T-helper 1 cell (primary cell): ENCODE measurements at places on chromosomes 13 and 19.

DNA sequence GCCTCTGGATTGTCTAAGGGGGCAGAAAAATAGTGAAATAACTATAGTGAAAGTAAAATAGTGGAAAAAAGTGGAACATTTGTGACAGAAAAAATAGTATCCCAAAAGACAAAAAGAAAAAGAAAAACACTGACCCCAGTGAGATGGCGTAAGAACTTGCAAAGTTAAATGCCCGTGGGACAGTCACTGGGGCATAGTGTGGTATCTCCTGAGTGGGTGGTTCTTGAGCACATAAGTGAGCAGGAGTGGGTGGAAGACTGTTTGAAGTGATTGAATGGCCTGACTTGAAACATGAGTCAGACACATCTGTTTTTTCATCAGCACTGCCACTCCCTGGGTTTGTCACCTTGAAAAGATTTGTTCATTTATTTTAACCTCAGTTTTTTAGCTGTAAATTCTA is 2.5 kb downstream of the ZNF430 start:
- DNase-seq, result peak; percentile 38

- no peak for DNase-seq
Measured at GRCh38 chr13:110442930-110443621, 118.4 kb downstream of the RAB20 start.

DNA sequence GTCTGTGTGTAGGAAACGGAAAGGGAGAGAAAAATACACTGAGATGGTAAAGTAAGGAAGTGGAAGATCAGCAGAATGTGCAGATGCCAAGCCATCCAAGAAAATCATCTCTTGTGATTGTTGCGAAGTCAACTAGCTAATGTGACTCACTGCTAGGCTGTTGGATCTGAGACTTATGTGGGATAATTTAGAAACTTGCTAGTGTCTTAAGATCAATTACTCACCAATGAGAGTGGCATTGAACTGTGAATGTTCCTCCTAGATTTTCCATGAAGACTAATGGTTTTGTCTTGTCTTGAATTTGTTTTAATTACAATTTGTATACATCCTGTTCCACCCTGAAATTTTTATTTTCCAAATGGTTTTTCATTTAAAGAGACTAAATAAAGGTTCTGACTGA is 771.6 kb downstream of the EFNB2 start:
- no peak for DNase-seq

DNA sequence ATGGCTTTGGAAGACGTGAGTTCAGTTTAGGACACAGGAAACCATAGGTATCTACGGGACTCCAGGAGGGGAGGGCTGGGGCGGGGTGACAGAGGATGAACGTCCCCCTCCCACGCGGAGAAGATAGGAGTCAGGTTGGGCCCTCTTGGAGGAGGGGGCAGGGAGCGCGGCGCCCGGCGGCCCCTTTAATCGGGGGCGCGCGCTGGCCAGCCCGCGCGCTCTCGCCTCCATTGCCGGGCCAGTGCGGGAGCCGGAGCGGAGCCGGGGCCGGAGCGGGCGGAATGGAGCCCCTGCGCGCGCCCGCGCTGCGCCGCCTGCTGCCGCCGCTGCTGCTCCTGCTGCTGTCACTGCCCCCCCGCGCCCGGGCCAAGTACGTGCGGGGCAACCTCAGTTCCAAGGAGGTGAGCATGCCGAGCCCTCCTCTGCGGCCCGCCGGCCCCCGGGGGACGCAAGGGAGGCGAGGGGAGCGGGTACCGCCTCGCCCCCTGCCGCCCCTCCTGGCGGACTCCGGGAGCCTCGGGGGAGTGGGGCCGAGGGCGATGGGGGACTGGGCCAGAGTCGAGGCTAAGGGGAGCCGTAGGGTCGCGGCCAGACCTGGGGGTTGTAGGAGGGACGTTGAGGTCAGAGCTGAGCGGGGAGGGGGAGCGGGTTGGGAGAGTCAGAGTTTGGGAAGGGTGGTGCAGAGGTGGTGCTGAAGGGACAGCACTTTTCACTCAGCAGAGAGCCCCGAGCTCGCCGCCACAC is at the start of gene TMEM145:
TSS of gene TMEM145 (plus strand) at position 214 of the 744 bp plus-strand sequence. CDS start at position 282, 68 bp downstream.
- no peak for DNase-seq

GRCh38 chr13:25192936-25193335 is 20.8 kb upstream of the AMER2 start:
- no peak for DNase-seq

- DNase-seq, result no peak
Measured at GRCh38 chr13:75170311-75170710, 311.7 kb downstream of the TBC1D4 start.

DNA sequence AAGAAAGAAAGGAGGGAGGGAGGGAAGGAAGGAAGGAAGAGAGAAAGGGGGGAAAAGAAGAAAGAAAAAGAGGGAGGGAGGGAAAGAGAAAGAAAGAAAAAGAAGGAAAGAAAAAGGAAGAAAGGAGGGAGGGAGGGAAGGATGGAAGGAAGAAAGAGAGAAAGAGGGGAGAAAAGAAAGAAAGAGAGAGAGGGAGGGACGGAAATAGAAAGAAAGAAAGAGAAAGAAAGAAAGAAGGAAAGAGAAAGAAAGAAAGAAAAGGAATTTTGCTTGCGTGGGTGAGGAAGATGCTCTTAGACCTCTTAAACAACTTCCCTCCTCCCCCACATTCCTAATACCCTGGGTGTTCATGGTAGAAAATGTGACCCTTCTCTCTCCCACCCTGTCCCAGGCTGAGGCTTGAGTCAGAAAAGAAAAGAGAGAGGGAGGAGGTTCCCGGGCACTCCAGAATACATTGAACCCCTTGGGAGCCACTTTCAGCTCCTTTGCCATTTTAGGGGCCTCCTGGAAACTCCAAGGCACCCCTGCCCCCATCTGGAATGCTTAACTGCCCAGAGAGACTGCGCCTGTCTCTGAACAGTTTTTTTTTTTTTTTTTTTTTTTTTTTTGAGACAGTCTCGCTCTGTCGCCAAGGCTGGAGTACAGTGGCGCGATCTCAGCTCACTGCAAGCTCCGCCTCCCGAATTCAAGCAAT is 9.2 kb upstream of the KANK3 start:
- DNase-seq, result no peak

- no peak for DNase-seq
Measured at GRCh38 chr19:29515706-29516357, 10.0 kb upstream of the VSTM2B start.
